Mesangial cell (primary cell): ENCODE measurements at places on chromosomes 12 and 14. TPM values are rescaled to one million over a fixed set of nuclear protein-coding genes. Genes with fewer than 3 reads are reported as not detected.

The KLRK1 gene
- total RNA-seq: 0.16 TPM in 1 of 2 replicates, not detected in the other

The EIF2B1 gene
- 65.8 and 95.8 TPM in 2 replicates for total RNA-seq

The CFAP251 gene
- total RNA-seq: 1.8 and 4.9 TPM in 2 replicates

The RPS6KA5 gene
- total RNA-seq: 1.6 and 3.3 TPM in 2 replicates

The HCAR1 gene
- 1.8 and 3.4 TPM in 2 replicates for total RNA-seq

The CLEC6A gene
- total RNA-seq: not detected in 2 replicates

The DDX11 gene
- 10.8 and 41.2 TPM in 2 replicates for total RNA-seq

The DUSP16 gene
- 9.1 and 18.4 TPM in 2 replicates for total RNA-seq

The PXN gene
- 90.6 and 93.2 TPM in 2 replicates for total RNA-seq

The TAS2R13 gene
- total RNA-seq: 0.38 TPM in 1 of 2 replicates, not detected in the other

The PLXNC1 gene
- total RNA-seq: under 0.01 and 0.25 TPM in 2 replicates

The KLHL33 gene
- total RNA-seq: 0.25 TPM in 1 of 2 replicates, not detected in the other

The CLEC2A gene
- total RNA-seq: not detected in 2 replicates

The EIF2S3B gene
- total RNA-seq: 0.38 and 5.4 TPM in 2 replicates

The GPX2 gene
- total RNA-seq: not detected in 2 replicates

The GYS2 gene
- total RNA-seq: not detected in 2 replicates

The PCED1B gene
- 2.1 and 4.6 TPM in 2 replicates for total RNA-seq

The SERPINA6 gene
- 0.16 TPM in 1 of 2 replicates, not detected in the other for total RNA-seq

The GLS2 gene
- total RNA-seq: 1.1 and 2.2 TPM in 2 replicates

The RABGGTA gene
- 33.7 TPM in 2 replicates for total RNA-seq

The HHIPL1 gene
- 0.81 and 3.0 TPM in 2 replicates for total RNA-seq

The FAM181A gene
- total RNA-seq: not detected in 2 replicates

The CLEC12A gene
- not detected in 2 replicates for total RNA-seq

The PTPRQ gene
- 0.25 TPM in 1 of 2 replicates, not detected in the other for total RNA-seq

The IKBIP gene
- 15.5 and 43.0 TPM in 2 replicates for total RNA-seq

The CLEC4E gene
- total RNA-seq: 4.6 and 14.0 TPM in 2 replicates

The NEUROD4 gene
- total RNA-seq: not detected in 2 replicates

The SLCO1A2 gene
- total RNA-seq: not detected in 2 replicates

The VDR gene
- 1.3 and 1.6 TPM in 2 replicates for total RNA-seq

The DPPA3 gene
- total RNA-seq: not detected in 2 replicates

The INHBC gene
- total RNA-seq: not detected in 2 replicates

The VIPAS39 gene
- total RNA-seq: 16.2 and 17.1 TPM in 2 replicates

The HELB gene
- total RNA-seq: 0.98 and 2.0 TPM in 2 replicates

The FGF23 gene
- not detected in 2 replicates for total RNA-seq

The LRRIQ1 gene
- 0.33 and 0.51 TPM in 2 replicates for total RNA-seq

The GPR68 gene
- total RNA-seq: 0.89 and 0.98 TPM in 2 replicates

The FAM90A1 gene
- total RNA-seq: 0.16 and 0.25 TPM in 2 replicates

The TEX52 gene
- total RNA-seq: not detected in 2 replicates

The RDH16 gene
- total RNA-seq: under 0.01 TPM in 1 of 2 replicates, not detected in the other
